ENCODE measurements at places on chromosomes 6 and 20.

- peak; percentile 28 for DNase-seq
Observed at GRCh38 chr6:20692023-20692422, 157.8 kb downstream of the CDKAL1 start.

DNA sequence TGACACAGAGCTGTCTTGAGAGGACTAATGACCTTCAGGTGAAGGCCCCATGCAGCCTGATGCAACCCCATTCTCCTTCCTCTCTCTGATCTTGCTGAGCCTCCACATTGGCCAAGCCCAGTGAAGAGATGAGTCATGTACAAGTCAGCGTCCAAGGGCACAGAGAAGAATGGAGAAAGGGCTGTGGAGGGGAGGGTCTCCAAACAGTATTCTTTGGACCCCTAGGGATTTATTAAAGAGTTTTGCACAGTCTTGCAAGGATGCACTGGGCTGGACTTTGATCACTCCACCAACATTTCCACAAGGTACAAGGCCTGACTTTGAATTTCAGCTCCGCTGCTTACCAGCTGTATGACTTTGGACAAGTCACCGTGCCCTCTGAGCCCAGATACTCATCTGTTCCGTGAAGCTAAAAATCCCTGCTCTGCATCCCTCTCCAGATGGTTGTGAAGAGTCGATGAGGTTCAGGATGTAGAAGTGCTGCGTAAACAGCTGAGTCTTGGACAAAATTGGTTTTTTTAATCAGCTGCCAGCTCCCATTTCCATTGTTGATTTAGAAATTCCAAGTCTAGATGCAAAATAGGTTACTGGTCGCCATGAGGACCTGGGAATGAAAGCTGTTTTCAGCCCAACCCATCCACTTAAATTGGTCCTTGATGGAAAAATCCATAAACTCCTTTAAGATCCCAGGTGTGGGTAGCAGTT lies 14.1 kb upstream of the KCNG1 start:
- DNase-seq = no peak

DNA sequence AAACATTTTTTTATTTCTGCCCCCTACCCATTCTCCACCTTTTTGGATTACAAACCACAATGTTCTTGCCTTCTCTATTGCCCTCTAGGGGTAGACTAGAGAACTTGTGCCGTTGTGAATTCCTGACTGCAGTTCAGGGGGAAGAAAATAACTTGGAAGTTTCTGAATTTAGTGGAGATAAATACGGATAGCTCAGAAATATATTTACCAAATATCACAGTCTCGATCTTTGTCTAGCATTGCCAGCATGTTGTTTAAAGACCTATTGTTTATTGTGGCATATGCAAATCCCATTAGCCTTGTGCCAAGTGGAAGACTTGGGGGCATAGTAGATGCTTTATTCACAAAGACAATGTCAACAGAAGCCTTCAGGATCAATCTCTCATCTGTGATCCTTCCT lies 154.1 kb upstream of the MMS22L start:
- DNase-seq = no peak

GRCh38 chr6:15290962-15291704 lies 45.3 kb downstream of the JARID2 start:
- no peak for DNase-seq

DNA sequence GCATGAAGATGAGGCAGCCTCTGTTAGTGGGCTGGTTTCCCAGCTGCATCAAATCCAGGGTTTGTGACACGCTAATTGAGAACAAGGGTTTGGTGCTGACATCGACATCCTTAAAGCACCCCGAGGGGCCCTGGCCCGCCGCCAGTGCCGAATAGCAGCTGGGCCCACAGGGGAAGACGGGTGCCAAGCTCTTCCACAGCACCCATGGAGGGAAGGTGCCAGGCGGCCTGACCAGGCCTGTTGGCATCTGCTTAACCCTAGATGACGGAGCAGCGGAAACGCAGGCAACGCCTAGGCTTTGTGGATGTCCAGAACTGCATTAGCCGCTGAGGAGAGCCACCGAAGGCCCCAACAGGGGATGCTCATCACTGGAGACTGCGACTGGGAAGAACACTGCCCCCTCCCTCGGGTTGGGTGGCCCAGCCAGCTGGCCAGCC lies 16.0 kb downstream of the UQCC2 start:
- DNase-seq = no peak

- peak; percentile 53 for DNase-seq
Observed at GRCh38 chr6:1917626-1918371, 308.1 kb downstream of the FOXC1 start.

- no peak for DNase-seq
Observed at GRCh38 chr6:142913036-142913510, 31.9 kb downstream of the HIVEP2 start.

- no peak for DNase-seq
Observed at GRCh38 chr20:53959911-53960578, 110.3 kb downstream of the BCAS1 start.

DNA sequence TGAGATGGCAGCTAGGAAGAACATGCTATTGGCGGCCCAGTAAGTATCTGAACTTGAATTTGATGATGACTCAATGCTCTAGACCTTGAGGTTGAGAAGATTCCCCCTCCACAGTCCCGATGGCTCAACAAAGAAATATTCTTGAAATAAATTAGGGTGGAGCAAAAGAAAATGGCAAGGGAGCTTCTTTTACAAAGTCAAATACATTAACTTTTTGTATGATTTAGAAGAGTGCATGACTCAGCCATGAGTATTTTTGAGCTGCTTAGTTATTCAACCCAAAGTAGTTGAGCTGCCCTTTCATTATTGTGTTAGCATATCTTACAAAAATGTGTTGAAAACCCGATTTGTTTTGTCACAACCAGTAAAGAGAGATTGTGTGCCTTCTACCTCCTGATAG lies 7.6 kb downstream of the TFAP2C start:
- peak; percentile 84 for DNase-seq

GRCh38 chr6:32147401-32148132 lies 4.2 kb downstream of the PRRT1 start:
- no peak for DNase-seq

GRCh38 chr6:13125841-13126240 lies 202.5 kb downstream of the TBC1D7 start:
- DNase-seq = no peak

GRCh38 chr6:75882734-75883133 lies 133.7 kb downstream of the MYO6 start:
- peak; percentile 34 for DNase-seq

GRCh38 chr6:29986179-29986781 lies 43.9 kb downstream of the HLA-A start:
- no peak for DNase-seq

GRCh38 chr20:59160389-59161115 lies 3.1 kb upstream of the ZNF831 start:
- DNase-seq = no peak

- no peak for DNase-seq
Observed at GRCh38 chr6:79082304-79082703, 4.2 kb upstream of the PHIP start.

Measured in GM04504 (cell line).